ENCODE measurements at places on chromosomes 12 and 14.
A peak's percentile ranks its signal among the peaks of the same experiment; 100 is the strongest.

DNA sequence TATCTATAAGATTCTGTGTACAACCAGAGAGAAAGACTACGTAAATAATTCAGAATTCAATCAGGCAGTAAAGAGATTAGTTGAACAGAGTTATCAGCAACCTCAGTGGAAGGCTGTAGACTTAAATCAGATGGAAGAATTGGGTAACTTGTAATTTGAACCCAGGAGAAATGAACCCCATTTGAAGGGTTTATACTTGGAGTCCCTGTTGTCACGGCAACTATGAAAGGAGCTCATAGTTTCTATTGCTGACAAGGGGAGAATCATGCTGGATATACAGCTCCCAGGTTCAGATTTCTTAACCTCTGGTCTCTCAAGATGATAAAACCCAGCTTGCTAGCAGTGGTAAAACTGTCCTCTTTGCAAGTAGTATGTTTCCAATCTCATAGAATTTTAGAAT is 54.4 kb upstream of the BMP4 start:
- DNase-seq = no peak

DNA sequence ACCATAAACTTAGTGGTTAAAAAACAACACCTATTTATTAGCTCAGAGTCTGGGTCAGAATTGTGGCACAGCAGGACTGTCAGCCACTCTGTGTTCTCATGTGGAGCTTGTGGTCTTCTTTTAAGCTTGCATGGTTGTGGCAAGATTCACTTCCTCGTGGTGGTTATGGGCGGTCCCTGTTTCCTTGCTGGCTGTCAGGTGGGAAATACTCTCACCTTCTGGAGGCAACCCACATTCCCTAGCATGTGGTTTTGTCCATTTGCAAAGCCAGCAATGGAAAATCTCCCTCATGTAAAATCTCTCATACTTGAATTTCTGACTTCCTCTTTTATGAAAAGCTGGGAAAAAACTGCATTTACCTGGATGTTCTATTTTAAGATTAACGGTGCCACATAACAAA is 229.8 kb downstream of the ALX1 start:
- DNase-seq = no peak

DNA sequence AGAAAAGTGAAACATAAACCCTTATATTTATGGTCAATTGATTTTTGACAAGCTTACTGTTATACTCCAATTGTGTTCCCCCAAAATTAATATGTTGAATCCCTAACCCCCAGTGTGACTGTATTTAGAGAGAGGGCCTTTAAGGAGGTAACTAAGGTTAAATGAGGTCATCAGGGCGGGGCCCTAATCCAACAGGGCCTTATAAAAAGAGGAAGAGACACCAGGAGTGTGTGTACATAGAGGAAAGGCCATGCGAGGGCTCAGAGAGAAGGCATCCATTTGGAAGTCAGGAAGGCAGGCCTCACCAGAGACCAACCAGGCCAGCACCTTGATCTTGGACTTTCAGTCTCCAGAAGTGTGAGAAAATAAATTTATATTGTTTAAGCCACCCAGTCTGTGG is 6.5 kb upstream of the VTI1B start:
- DNase-seq = no peak

DNA sequence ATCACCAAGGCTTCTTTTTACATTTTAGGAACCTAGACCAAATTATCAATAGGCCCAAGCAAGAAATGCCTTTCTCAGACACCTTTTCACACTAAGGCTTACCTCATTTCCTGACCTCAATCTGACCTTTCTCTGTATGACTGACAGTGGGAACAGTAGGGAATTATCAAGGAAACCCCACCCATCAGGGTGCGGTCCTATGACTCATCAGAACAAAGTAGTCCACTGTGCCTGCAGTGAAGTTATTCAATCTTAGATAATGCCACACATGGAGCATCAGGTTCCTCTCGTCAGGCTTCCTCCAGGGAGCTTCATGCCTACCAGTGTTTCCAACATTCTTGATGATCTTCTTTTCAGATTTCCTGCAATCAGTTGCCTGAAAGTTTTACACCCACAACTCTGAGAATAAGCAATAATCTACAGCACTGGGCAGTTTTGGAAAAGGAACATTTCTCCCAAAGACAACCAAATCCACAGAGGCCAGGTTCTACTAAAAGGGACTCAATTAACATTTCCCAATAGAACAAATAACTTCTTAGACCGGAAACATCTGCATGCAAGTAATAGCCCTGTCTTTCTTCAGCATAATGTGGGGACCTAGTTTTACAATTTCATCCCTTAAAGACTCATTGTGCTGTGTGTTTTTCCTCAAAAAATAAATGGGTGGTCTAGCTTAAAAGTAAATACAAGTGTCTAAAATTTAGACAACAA is 35.9 kb upstream of the TMTC2 start:
- DNase-seq = peak; percentile 15

DNA sequence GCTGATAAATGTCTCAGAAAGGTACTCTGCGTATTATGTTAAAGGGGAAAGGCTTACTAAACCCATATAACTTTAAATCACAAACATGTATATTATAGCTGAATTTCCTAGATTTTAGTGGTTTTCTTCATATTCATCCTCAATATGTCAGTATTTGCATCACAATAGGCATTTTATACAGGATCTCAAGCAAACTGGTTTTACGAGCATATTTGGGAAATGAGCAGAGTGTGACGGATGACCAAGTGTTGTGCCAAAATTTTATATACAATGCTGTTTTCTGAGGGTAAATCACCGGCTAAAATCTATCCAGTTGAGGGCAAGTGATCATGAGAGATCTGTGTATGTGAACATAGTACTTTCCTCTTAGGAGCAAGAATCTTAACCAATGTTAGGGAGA is 8.4 kb downstream of the CPM start:
- no peak for DNase-seq

DNA sequence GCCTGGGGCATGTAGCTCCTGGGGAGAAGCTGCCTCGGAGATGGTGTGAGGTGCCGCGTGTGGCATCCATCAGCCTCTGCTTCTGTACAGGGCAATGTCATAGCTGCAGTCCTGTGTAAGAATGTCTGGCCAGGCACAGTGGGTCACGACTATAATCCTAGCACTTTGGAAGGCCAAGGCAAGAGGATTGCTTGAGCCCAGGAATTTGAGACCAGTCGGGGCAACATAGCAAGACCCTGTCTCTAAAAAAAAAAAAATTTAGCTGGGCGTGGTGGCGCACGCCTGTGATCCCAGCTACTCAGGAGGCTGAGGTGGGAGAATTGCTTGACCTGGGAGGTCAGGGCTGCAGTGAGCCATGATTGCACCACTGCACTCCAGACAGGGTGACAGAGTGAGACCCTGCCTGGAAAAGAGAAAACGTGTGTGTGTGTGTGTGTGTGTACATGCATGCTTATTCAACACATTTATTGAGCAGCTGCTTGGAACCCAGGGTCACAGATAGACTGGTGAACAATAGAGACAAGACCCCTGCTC is 24.1 kb downstream of the RHOF start:
- no peak for DNase-seq

- peak; percentile 43 for DNase-seq
Measured at GRCh38 chr14:95227279-95227860, 70.0 kb upstream of the DICER1 start.

- no peak for DNase-seq
Measured at GRCh38 chr14:21415329-21415728, 31.5 kb upstream of the SUPT16H start.

GRCh38 chr12:127729381-127729780 is 537.6 kb upstream of the TMEM132C start:
- DNase-seq = no peak

DNA sequence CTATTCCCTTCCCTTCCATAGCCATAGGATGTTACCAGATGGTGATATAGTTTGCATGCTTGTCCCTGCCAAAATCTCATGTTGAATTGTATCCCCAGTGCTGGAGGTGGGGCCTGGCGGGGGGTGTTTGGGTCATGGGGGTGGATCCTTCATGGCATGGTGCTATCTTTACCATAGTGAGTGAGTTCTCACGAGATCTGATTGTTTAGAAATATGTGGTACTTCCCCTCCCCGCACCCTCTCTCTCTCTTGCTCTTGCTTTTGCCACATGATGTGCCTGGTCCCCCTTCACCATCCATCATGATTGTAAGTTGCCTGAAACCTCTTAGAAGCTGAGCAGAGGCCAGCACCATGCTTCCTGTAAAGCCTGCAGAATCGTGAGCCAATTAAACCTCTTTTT is 181.3 kb downstream of the CAND1 start:
- no peak for DNase-seq

DNA sequence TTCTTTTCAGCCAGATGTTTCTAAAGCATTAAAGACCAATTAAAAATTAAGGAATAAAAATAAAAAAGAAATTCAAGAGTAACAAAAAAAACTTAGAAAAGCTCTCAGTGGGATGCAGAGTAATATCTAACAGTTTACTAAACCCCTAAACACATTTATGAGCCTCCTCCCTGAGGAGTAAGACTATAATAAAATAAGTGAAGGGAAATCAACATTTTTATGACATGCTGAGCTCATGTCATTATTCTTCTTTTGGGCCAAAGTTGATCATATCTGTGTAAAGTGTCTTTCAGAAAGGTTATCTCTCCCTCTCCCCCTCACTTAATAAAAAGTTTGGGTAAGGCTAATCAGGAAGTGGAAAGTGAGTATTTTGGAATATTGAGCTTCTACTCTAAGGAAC is 122.1 kb downstream of the MYRFL start:
- DNase-seq = no peak

DNA sequence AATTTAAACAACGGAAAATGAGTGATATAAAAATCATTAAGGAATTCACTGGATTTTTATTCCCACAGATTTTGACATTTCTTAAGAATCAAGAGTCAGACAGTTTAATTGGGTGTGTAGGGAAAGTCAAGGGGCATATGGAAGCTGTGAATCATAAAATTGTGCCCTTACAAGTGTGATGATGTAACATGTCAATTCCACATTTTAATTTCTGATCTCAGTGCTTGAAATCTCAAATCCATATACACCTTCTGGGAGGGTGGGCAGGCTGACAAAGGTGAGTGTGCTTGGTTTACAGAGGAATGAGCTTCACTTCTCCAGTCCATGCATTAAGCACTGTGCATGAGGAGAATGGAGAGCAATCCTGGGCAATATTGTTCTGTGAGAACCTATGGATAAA is 1.0 kb upstream of the KRT6A start:
- DNase-seq = no peak

GRCh38 chr12:11723993-11724392 is 74.5 kb downstream of the ETV6 start:
- no peak for DNase-seq

DNA sequence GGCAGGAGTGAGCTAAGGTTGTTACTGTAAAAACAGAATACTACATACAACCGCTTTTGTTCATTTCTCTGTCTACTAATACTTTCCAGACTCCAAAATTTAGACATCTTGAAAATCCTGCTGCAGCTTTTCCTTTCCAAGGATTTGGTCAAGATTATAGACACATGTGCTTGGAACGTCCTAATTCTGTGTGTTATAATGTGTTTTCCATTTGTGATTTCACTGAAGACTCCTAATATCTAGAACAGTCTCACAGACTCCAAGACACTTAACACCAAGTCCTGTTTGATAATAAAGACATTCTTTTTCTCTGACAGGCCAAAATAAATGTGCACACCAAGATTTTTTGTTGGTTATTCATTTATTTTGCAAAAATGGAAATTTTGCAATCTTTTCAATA is 41.8 kb upstream of the TMTC2 start:
- DNase-seq = no peak

GRCh38 chr12:15212930-15213329 is 8.3 kb downstream of the RERG start:
- peak; percentile 43 for DNase-seq

DNA sequence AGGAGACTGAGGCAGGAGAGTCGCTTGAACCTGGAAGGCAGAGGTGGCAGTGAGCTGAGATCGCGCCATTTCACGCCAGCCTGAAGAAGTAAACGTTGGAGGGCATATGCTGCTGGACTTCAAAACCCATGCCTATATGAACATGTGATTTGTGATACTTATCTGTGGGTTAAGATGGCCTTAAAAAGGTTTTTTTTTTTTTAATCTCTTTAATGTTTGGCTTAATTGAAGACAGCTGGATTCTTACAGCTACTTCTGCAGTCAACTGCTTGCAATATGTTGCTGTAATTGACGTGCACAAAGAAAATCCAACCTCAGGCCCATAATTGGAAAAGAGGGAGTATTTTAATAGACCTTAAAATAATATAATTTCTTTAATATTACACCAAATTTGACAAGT is 1.5 kb upstream of the B3GNT4 start:
- no peak for DNase-seq

DNA sequence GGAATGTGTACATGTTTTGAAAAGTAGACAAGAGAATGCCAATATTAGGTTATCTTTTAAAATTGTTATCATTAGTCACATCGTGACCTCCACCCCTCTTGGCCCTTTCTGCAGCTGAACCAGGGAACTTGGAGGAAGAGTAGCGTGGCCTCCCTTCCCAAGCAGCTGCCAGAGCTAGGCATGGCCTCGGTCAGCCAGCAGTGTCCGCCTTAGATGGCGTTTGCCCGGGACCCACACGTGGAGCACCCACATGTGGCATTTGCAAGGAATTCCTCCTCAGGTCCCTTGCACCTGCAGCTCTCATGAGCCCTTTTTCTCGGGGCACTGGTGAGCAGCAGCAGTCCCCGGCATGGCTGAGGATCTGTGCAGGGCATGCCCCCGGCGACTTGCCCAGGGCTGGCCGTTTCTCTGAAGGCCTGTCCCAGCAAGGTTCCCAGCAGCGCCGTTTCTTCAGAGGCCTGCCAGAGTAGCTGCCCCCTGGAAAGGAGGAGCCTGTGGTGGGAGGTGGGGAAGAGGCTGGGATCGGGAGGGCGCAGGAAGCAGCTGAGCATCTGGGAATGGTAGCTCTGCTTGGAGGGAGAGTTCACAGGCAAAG is 10.8 kb downstream of the JDP2 start:
- no peak for DNase-seq

DNA sequence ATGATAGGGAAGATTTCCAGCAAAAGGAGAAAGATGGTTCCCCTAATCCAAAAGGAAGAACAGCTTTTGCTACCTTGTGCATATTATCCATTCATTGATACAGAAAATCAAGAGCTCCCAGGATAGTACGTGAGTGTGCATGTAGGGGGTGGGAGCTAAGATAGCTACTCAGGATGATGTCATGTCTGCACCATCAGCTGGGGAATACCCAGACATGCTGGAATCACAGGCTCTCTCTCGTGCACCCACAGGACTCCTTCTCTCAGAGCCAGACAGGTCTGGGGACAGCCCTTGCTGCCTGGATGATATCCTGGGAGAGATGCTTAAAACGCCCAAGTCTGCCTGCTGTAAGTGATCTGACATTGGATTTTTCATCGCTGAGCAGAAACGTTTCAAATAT is 38.9 kb downstream of the FOXN3 start:
- no peak for DNase-seq

- DNase-seq = no peak
Measured at GRCh38 chr12:97616946-97617345, 154.3 kb downstream of the RMST start.

- DNase-seq = no peak
Measured at GRCh38 chr14:89309670-89310177, 107.3 kb downstream of the FOXN3 start.

All from NCI-H345 (cell line).